ENCODE measurements at places on chromosomes 4 and X. TPM values are rescaled to one million over a fixed set of nuclear protein-coding genes. Genes with fewer than 3 reads are reported as not detected.

The KLB gene
- 0.22 TPM for polyA plus RNA-seq

DNA sequence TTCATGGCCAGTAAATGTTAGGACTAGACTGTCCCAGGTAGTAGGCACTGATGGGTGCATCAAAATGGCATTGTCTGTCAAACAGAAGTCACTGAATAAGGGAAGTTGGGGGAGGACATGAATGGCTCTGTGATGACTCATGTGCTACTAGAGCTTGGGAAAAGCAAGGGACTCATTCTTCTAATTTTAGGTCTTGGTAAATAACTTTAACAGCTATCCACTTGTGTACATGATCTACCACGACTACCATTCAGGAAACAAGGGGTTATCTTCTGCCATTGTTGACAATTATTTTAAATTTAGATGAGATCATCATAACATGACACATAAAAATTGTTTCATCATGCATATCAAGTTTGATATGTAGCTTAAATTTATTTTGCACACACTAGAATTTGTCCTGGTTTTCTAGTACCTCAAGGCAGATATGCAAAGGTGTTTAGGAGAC, 6.3 kb downstream of the AREG start:
- DNase-seq, result no peak

DNA sequence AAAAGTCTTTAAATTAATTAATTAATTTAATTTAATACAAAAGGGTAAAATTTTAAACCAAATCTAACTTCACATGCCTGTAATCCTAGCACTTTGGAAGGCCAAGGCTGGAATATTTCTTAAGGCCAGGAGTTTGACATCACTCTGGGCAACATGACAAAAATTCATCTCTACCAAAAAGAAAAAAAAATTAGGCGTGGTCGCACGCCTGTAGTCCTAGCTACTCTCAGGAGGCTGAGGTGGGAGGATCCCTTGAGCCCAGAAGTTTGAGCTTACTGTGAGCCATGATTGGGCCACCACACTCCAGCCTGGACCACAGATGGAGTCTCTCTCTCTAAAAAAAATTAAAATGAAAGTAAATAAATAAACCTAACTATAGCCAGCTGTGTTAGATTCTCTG, 39.2 kb upstream of the ANTXR2 start:
- DNase-seq, result no peak

DNA sequence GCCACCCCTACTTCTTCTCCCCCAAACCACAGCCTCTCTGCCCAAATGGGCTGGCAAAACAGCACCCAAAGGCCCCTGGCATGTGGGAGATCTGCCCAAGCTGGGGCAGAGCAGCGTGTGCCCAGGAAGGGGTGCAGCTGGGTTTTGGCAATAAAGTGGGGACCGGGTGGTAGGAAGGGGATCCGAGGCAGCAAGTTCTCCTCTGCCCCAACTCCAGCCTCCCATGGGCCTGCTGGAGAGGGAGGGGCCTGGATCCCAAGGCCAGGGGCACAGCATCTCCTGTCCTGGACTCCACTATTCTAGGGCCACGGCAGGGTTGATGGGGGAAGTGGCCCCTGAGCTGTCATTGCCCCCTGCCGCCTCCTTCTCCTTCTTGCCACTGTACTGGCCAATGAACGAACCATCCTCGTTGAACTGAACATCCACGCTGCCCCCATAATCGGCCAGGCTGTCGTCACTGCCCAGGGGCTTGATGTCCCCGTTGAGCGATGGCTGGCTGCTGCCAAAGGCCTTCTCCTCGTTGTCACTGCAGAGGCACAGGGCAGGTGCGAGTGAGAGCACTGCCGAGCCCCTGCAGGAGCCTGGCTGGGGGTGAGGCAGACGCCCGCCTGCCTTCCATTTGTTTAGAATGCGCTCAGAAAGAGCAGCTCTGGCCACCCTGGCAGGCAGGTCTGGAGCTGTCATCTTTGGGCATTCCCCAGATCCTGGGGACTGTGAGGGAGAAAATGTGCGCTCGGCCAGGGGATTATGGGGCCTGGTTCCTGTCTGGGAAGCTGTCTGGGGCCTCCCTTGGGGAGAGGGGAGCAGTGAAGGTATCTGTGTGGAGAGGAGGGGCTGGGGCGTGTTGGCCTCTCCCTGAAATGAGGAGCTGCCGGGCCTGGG, 23.4 kb downstream of the L1CAM start:
- no peak for DNase-seq

DNA sequence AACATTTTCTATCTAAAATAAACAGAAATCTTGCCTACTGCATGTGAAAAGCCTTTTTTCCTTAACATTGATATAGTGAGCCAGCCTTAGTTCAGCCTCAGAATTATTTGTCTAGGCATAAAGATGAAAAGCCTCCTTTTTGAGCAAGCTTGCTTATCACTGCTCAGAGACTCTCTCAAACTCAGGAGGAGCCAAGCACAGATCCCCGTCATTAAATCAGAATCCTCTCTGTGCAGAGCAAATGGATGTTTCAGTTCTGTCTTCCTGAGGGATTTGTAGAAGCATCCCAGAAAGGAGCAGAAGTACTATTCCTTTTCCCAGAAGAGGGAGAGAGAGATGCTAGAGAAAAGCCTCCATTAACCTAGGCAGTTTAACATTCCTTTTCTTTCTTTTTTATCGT, 186.9 kb upstream of the LNX1 start:
- no peak for DNase-seq

The SAGE1 gene
- polyA plus RNA-seq, result not detected

GRCh38 chrX:108221301-108221864, 129.8 kb downstream of the ATG4A start:
- no peak for DNase-seq

The C4orf54 gene
- 0.53 TPM for polyA plus RNA-seq

The NWD2 gene
- 0.09 TPM for polyA plus RNA-seq

The DIPK2B gene
- 9.6 TPM for polyA plus RNA-seq

DNA sequence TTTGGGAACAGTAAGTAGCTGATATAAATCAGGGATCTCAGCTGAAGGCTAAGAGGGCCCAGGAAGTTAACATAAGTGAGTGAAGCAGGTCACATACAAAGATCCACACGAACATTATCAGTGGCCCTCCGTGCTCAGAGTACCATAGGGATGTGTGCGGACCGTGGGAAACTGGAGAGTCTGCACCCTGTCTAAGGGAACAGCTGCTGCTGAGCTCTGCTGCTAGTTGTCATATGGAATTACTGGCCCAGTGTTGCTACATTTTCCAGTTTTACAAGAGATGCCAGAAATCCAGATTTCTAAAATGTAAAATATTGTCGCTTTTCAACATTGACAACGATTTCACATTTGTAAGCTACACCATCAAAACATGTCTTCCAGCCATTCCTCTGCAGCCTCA, 90.5 kb downstream of the RTL5 start:
- no peak for DNase-seq

DNA sequence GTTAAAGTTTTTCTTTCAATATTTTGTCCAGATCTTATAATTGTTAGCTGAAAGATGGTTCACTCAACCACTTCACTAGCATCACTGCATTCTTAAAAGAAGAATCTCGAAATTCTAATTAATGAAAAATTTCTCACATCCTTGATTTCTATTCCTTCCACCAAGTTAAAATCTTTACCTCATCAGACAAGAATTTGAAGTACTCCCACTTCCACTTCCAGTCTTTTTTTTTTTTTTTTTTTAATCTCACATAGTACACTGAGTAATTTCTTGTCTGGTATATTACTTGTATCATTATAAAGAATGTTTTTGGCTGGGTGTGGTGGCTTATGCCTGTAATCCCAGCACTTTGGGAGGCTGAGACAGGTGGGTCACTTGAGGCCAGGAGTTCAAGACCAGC, 73.2 kb downstream of the FBXW7 start:
- DNase-seq, result no peak

DNA sequence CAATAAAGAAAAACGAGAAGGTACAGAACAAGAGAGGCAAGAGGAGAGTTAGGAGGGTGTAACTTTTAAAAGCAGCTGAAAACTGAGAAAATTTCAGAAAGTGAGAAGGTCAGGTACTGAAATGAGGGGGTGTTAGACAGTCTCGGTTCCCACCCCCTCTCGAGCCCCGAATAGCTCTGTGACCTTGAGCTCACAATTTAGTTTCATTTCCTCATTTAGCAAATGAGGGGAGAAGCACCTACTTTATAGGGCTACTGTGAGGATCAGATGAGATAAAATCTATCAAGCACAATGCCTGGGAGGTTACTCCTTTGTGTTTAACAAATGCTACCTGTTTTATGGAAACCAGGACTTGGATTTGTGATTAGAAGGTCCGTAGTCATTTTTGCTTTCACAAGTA, 4.9 kb downstream of the UGT8 start:
- no peak for DNase-seq

DNA sequence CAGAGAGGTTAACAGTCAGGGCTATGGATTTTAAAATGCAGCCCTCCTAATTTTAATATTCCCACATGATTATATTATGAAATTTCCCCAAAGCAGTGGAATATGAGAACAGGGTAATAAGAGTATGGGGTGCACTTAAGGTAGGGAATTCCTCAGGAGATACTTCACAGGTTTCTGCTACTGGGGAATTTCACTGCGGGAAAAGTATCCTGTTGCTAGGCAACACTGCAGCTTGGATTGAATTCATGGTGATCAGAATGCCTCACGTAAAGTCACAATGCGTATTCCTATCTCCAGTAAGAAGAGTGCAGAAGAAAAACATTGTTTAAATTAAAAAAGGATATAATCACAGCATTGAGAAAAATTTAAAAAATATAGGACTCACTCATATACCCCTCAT, 398.1 kb upstream of the RPS6KA3 start:
- no peak for DNase-seq

DNA sequence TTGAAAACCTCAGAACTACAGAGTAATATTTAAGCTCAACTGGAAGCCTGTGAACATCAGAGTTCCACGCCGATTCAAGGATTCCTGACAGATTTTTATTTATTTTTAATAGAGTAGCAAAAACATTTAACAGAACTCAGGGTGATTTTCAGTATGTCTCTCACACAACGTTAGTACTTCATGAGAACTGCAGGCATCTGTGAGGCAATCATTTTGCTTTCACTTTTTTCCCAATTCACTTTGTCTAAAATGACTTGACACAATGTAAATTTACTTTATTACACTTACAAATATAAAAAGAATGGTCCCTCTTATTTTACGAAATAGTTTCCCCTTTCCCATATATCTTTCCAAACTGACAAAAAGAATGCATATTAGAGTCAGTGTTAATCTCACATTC, 869.5 kb upstream of the EPHA5 start:
- no peak for DNase-seq

DNA sequence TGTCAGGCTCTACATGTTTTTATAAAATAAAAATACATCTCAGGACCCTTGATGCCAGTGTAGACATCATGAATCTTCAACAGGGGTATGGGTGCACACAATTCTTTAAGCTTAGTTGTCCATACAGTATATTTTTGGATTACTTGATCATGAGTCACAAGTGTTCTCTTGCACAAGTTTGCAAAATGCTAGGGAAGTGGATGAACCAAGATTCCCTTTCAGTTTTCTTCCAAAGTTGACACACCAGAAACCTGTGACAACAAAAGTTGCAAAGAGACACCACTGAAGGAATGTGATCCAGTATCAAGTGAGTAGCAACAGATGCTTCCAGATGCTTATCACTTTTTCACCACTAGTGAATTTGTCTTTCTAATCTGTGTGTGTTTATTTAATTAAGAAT, 1021.2 kb downstream of the PCDH7 start:
- no peak for DNase-seq

- no peak for DNase-seq
Measured at GRCh38 chrX:122552286-122552800, 631.7 kb upstream of the GRIA3 start.

The GLUD2 gene
- polyA plus RNA-seq, result 3.8 TPM

The COL25A1 gene
- polyA plus RNA-seq, result 23.9 TPM

DNA sequence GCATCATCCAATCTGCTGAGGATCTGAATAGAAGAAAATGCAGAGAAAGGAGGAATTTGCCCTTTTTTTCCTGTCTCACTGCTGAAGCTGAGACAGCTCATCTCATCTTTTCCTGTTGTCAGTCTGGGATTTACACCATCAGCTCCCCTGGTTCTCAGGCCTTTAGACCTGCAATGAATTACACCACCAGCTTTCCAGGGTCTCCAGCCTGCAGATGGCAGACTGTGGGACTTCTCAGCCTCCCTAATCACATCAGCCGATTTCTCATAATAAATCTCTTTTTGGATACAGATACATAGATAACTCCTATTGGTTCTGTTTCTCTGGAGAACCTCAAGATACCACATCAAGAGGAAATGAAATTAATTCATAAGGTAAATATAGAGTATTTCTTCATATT, 134.6 kb upstream of the MAB21L2 start:
- no peak for DNase-seq

The HELT gene
- polyA plus RNA-seq, result not detected

- peak; percentile 39 for DNase-seq
Measured at GRCh38 chr4:21768349-21769310, 179.9 kb downstream of the KCNIP4 start.

The GUCY1A1 gene
- 88.2 TPM for polyA plus RNA-seq

DNA sequence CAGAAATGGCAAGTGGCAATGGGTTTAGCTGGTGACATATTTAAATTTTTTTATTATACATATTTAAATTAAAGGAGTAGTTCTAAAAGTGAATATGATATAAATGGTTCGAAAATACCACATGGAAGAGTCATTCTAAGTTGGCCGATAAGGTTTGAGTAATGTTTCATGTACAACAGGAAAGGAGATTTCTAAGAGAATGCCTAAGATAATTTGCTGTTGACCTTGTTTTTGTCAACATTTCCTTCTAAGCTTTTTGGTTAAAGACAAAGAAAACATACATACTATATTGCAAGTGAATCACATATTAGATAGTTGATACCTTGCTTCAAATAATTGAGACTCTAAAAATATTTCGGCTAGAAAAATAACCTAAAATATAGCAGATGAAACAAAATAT, 526.6 kb upstream of the SLIT2 start:
- no peak for DNase-seq

- DNase-seq, result no peak
Measured at GRCh38 chr4:21835712-21836111, 112.9 kb downstream of the KCNIP4 start.

The SMIM31 gene
- polyA plus RNA-seq, result 0.18 TPM

- no peak for DNase-seq
Measured at GRCh38 chr4:168507178-168507815, 10.4 kb downstream of the PALLD start.

DNA sequence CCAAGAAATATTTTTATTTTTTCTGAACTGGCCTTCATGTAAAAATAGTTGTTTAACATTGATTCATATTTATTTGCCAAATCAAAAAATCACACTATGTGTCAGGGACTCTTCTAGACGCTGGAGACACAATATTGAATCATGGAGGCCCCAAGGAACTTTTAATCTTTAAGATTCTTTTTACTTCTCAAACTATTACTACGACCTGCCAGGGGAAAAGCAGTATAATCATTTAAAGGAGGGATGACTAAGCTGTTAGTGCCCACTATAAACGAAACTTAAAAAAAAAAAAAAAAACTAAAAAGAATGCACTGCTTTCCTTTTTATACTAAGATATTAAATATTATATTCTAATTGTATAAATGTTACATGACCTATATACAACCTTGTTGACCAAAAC, 84.7 kb downstream of the PPA2 start:
- no peak for DNase-seq

The KIT gene
- polyA plus RNA-seq, result 18.4 TPM

- DNase-seq, result no peak
Measured at GRCh38 chr4:125041372-125041930, 273.3 kb upstream of the FAT4 start.

The MTCP1 gene
- 27.5 TPM for polyA plus RNA-seq

- DNase-seq, result no peak
Measured at GRCh38 chr4:48315728-48316630, 25.4 kb upstream of the SLAIN2 start.
